ENCODE measurements at places on chromosomes 2 and 18.

- DNase-seq: peak; percentile 79
These were observed 37.0 kb downstream of the NIFK start for GRCh38 chr2:121699421-121700333.

- DNase-seq: no peak
These were observed 125.9 kb upstream of the COL5A2 start for GRCh38 chr2:189305291-189305943.

DNA sequence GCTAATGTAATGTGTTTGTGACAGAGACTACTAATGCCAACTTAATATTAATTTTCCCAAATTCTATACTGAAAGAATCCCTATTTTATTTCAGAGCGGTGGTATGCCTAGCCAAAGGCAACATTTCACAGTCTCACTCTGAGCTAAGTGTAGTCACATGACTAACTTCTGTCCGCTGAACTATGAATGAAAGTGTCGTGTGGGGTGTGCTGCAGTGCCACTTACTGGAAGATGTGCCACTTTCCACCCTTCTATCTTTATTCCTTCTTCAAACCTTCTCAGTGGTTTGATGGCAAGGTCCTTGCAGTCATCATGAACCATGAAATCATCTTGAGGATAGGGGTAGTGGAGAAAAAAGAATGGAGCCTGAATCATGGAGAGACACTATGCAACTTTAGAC lies 47.3 kb upstream of the C1D start:
- DNase-seq: no peak

GRCh38 chr2:121690095-121690494 lies 40.8 kb upstream of the CLASP1 start:
- no peak for DNase-seq

DNA sequence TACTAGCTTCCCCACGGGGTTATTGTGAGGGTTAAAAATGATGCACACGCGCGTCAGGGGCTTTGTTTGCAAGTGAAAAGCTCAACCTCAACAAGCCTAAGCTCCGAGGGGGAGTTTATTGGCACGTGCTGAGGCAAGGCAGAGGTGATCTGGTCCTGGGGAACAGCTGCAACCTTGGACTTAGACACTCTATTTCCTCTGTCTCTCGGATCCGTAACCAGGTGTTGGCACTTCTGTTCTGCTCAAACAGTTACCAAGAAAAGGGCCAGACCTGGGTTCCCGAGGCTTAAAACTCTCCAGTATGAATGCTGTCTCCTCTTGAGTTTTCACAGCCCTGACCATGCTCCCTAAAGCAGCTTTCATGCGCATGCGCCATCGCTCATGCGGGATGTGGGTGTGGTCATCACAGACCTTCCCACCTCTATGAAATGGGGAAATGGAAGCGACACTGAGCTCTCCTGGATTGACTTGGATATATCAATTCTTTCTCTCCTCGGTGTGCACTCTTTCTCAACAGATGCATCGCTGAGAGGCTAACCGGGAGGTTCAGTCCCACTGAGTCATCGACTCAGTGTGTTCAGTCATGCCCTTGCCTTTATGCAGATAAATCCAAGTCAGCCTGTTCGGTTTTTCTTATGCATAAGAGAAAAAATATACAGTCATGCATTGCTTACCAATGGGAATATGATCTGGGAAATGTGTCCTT lies 19.9 kb upstream of the RAB31 start:
- DNase-seq: no peak

- DNase-seq: no peak
These were observed 2.4 kb downstream of the PAIP2B start for GRCh38 chr2:71224457-71224856.

GRCh38 chr2:159797543-159798375 lies at the start of gene CD302:
Gene CD302, minus strand, starts transcription at chr2:159798208. Its CDS starts 10 bp downstream, at chr2:159798198.
- no peak for DNase-seq

DNA sequence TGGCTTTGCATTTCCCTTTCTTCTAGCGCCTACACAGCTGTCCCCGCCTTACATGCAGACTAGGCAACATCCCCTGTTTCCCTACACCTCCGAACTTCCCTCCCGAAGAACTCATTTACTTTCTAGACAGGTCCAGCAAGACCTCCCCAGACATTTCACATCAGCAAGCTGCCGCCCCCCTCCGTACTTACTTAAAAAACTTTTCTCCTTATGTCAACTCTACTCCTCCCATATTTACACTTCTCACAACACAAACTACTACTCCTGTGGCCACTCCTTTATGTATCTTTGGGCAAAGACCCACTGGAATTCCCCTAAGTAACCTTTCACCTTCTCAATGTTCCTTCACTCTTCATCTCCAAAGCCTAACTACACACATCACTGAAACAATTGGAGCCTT lies 20.4 kb upstream of the ZNF397 start:
- DNase-seq: no peak

DNA sequence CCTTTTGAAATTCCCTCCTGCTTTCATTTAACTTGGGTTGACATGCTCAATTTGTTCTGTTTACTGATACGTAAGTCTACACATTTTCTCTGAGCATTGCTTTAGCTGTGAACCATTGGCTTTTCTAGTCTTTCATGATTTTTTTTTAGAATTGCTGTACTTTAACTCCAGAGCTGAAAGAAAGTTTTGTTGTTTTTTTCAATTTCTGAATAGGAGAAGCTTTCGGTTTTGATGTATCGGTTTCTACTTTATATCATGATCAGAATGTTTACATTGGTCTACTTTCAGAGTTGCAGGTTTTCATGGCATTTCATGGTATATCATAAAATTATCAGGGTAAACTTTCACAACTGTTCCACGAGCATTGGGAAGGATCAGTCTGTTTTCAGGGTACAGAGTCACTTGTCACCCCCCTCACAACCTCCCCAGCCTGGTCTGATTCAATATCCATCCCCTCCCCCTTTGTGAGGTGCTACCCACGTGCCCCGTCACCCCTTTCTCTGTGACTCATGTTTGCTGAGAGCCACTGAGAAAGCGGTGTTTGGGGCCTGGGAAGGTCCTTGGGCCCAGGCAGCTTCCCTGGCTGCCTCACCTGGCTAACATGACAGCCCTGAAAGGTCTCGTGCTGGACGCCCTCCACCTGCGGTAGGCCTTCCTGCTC lies 7.0 kb downstream of the ASTL start:
- no peak for DNase-seq

GRCh38 chr2:26733413-26733812 lies 30.7 kb upstream of the SLC35F6 start:
- no peak for DNase-seq

GRCh38 chr2:101400506-101401325 lies 13.4 kb upstream of the CREG2 start:
- no peak for DNase-seq

- no peak for DNase-seq
These were observed 114.2 kb downstream of the SRBD1 start for GRCh38 chr2:45496869-45497268.

- DNase-seq: no peak
These were observed 52.6 kb downstream of the TRAPPC12 start for GRCh38 chr2:3432067-3432466.

- no peak for DNase-seq
These were observed 684 bp upstream of the ZCCHC2 start for GRCh38 chr18:62522178-62522503.

DNA sequence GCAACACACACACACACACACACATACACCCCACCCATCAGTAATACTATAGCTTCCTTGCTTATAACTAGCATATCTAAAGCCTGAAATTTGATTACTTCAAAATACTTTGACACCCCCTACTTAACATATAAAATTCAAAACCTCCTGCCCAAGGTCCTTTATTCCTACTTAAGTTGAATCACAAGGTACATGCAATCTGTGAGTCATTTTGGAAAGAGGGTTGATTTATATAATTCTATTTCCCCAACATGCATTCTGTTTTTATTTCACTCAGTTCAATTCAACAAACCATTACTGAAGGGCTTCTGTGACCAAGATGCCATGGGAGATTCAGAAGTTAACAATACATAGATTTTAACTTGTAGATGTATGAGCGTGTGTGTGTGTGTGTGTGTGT lies 420.7 kb downstream of the METTL4 start:
- no peak for DNase-seq

DNA sequence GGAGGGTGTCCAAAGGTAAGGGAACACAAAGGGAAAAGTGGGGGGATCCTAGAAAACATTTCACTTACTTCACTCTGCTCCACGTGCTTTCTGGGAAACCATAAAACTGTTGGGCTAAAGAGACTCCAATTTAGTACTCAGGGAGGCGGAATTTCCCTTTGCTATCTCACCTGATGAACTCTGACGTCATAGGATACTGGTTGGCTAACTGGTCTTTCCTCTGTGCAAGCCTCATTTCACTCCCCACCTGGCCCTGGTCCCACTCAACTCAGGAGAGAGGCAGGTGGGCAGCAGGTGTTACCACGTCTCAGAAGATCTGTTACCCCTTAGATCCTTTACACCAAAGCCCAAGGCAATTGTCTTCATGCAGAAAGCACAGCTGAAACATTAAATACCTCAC lies 51.8 kb upstream of the PMAIP1 start:
- DNase-seq: no peak

DNA sequence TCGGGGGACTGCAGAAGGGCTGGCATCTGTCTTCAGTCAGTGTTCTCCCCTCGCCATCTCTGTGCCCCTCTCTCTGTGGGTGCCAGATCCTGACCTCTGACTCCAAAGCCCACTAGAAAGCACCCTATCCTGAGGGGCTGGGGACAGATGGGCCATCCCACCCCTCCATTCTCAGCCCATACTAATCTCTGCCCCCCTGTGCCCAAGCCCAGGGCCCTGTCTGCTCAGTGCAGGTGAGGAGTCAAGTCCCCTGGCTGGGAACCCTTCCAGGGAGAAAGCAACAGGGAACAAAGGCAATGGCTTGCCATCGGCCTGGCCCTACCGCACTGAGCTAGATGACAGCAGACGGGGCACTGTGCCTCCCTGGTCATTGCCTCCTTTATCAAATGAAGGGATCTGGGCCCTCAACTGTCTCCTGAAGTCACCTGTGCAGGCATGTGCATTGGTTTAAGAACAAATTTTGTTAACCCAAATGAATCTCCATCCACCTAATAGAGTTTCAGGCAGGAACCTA lies 42.7 kb upstream of the ID2 start:
- no peak for DNase-seq

GRCh38 chr2:46695283-46695682 lies 215.9 kb downstream of the TMEM247 start:
- DNase-seq: no peak

DNA sequence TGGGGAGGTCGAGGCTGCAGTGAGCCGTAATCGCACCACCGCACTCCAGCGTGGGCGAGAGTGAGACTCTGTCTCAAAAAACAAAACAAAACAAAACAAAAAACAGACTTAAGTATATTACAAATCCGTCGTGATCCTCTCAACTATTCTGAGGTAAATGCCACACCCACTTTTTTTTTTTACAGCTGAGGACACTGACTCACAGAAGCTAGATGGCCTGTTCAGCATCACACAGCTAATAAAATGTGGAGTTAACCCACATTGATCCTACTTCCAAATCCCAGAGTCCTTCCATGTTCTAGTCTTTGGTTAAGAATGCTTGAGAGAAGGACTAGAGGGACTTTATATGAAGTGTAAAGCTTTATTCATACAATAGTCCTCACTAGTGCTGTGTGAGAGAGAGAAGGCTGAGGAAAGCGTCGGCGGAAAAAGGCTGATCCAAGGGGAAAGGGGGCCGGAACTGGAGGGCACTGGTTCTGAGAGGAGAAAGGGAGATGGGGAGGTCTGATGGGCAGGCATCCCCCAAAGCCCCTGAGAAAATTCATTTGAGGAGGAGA lies 627 bp downstream of the RNF25 start:
- no peak for DNase-seq

GRCh38 chr2:219434718-219435525 lies at the start of gene SPEG:
Gene SPEG, plus strand, starts transcription at chr2:219434843. Its CDS starts 135 bp downstream, at chr2:219434978.
- DNase-seq: no peak

- DNase-seq: no peak
These were observed 66.7 kb downstream of the SKA1 start for GRCh38 chr18:50441501-50441900.

- no peak for DNase-seq
These were observed 6.3 kb downstream of the FZD5 start for GRCh38 chr2:207763303-207763917.

DNA sequence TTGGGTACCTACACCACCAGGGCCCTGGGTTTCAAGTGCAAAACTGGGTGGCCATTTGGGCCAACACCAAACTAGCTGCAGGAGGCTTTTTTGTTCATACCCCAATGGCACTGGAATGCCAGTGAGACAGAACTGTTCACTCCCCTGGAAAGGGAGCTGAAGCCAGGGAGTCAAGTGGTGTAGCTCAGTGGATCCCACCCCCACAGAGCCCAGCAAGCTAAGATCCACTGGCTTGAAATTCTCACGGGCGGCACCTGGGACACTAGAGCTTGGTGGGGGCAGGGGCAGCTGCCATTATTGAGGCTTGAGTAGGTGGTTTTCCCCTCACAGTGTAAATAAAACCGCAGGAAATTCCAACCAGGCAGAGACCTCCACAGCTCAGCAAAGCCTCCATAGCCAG lies 46.0 kb upstream of the FAM110C start:
- DNase-seq: no peak

- no peak for DNase-seq
These were observed 250.0 kb upstream of the SLC39A10 start for GRCh38 chr2:195406886-195407603.

GRCh38 chr2:9140645-9141044 lies 66.0 kb upstream of the ASAP2 start:
- DNase-seq: no peak

GRCh38 chr2:118059919-118060478 lies 28.3 kb upstream of the INSIG2 start:
- no peak for DNase-seq

DNA sequence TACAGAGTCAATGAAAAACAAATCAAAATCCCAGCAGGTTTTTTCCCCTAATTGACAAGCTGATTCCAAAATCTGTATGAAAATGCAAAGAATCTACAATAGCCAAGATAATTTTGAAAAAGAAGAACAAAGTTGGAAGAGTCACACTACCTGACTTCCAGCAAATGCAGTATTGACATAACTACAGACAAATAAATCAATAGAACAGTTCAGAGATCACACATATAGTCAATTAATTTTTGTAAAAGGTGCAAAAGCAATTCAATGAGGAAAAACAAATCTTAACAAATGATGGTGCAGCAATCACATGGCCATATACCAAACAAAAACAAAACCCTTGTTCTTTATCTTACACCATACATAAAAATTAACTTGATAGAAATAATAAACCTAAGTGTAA lies 74.6 kb upstream of the ST8SIA5 start:
- DNase-seq: no peak

- no peak for DNase-seq
These were observed 331.7 kb downstream of the MEIS1 start for GRCh38 chr2:66766582-66766981.

DNA sequence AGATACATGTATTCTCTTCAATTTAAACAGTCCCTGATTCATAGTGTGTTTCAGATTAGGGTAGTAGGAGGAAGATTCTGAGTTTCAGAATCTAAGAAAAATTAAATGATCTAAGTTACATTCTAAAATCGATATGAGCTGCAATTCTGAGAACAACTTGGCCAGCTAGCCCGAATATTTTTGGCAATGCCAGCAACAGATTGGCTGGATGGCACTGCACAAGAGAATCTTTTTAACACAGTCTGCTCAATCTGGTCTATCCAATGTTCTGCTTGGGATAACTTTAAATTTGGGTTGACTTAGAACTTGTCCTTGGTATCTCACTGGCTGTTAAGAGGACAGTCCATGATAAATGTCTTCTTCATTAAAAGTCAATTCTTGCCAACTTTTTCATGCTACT lies 853.9 kb downstream of the NRXN1 start:
- DNase-seq: no peak
